ENCODE measurements at places on chromosomes 4 and X. TPM values are rescaled to one million over a fixed set of nuclear protein-coding genes. Genes with fewer than 3 reads are reported as not detected.

GUCY1A1 gene
- not detected for total RNA-seq

PTTG2 gene
- total RNA-seq: not detected

PDZD4 gene
- 3.6 TPM for total RNA-seq

STOX2 gene
- 2.4 TPM for total RNA-seq

RAP2C gene
- 32.2 TPM for total RNA-seq

CTAG2 gene
- total RNA-seq: not detected

P2RY10 gene
- not detected for total RNA-seq

PLXNB3 gene
- total RNA-seq: 7.0 TPM

G3BP2 gene
- total RNA-seq: 90.9 TPM

HHIP gene
- 0.78 TPM for total RNA-seq

FAM9C gene
- total RNA-seq: not detected

ETNPPL gene
- total RNA-seq: not detected

GPR50 gene
- not detected for total RNA-seq

ZNF185 gene
- 8.7 TPM for total RNA-seq

TAF7L gene
- total RNA-seq: not detected

ACOX3 gene
- 11.0 TPM for total RNA-seq

FAM9A gene
- not detected for total RNA-seq

FAT1 gene
- total RNA-seq: 153 TPM

ERCC6L gene
- total RNA-seq: 11.4 TPM

KIF4A gene
- 27.7 TPM for total RNA-seq

EDNRA gene
- total RNA-seq: 0.36 TPM
